ENCODE measurements at places on chromosomes 16 and 17.

- no peak for DNase-seq
Observed at GRCh38 chr17:71447644-71448043, 673.2 kb upstream of the SOX9 start.

DNA sequence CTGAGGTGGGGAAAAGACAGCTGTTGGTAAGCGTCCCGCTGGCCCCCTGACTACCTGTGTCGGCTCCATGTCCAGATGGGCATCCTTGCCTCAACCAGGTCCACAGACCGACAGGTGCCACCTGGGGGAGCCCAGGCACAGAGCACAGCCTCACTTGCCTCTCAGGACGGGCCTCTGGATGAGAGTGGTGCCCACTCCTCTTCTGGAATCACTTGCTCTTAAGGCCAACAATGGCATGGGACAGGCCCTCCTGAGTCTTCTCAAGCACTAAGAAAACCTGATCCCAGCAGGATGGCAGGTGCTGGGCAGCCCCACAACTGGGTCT is 17.2 kb downstream of the SLC16A3 start:
- DNase-seq = no peak

DNA sequence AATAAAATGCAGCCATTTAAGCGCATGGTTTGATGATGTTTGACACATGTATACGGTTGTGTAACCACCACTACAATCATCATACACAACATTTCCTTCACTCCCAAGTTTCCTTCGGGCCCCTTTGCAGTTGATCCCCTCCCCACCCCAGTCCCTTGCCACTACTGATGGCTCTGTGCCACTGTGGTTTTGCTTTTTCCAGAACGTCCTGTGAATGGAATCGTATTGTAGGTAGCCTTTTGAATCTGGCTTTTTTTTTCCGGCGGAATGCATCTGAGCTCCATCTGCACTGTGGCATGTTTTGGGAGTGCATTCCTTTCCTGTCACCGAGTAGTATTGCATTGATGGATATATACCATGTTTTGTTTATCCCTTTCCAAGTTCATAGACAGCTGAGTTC is 15.1 kb upstream of the MAP2K3 start:
- no peak for DNase-seq

DNA sequence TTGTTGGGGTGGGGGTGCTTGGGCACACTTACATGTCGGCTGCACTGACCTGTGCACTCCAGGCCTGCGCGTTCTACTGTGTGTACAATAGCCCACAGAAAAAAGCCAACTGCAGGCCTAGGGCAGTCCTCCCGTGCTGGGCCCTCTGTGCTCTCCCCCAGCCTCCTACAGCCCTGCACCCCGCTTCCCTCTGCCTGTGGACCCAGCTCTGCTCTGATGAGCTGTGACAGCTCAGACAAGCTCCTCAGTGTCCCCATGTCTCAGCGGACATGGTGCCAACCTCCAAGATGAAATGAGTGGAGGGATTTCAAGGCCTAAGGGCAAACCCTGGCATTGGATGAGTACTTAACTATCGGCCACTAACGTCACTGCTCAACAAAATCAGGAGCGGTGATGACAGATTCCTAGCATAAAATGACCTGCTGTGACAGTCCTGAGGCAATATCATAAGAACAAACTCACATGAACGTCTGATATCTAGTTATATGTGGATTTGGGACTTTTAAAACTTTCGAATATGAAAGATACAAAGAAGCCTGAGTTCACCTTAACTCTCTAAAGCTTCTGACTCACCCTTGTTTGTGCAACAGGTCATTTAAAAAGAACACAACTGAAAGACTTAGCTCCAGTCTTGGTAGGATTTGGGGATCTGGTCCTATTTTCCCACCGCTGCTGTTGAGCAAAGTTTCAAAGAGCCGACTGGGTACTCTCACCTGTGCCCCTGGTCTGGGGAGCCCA is 34.7 kb downstream of the CCDC57 start:
- DNase-seq = no peak

All from AG10803 (cell line).